ENCODE measurements at places on chromosomes 2 and 18. TPM values are rescaled to one million over a fixed set of nuclear protein-coding genes. Genes with fewer than 3 reads are reported as not detected.

GRCh38 chr2:159029936-159030335, 61.5 kb downstream of the TANC1 start:
- H3K4me1 ChIP-seq: peaks cover 24% of the 10 kb centered on the region
- H3K4me3 ChIP-seq: no peak overlapping the region
- no peak overlapping the region for H3K27ac ChIP-seq
- no peaks in the 10 kb centered on the region for H3K27me3 ChIP-seq
- no peak for DNase-seq

DNA sequence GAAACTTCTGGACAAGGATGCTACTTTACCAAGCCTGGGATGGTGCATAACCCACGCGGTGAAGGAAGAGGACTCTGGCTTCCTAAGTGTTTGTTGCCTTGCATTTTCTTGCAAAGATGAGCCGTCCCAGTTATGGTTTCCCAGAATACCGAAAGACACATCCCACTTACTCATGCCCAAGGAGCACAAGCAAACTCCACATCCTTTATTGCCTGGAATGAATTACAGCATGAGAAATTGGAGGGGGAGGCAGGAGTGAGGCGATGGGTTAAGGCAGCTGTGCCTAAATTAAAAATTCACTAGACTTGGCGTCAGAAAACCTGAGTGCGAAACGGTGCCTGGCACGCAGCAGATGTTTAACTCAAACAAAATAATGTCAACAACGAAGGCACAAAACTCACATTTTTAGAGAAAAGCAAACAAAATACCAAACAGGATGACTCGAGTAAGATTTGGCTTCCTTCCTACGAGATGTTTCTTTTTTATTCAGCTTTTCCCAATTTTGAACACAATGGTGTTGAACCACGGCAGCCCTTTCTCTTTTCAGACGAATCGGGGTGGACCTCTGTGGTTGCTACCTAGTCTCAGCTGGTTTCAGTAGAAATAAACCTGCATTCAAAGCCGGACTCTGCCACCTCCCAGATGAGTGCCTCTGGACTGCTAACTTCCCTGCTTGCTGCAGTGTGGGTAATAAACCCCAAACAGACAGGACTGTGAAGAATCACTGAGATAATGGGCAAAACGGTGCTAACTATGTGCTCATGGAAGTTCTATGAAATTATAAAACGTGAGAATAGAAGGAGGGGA, 100.3 kb upstream of the NCK2 start:
- peaks cover 43% of the 10 kb centered on the region for H3K27me3 ChIP-seq
- H3K36me3 ChIP-seq: no peaks in the 10 kb centered on the region
- DNase-seq: no peak
- no peak overlapping the region for H3K27ac ChIP-seq
- no peaks in the 10 kb centered on the region for H3K4me1 ChIP-seq
- no peak overlapping the region for H3K4me3 ChIP-seq

DNA sequence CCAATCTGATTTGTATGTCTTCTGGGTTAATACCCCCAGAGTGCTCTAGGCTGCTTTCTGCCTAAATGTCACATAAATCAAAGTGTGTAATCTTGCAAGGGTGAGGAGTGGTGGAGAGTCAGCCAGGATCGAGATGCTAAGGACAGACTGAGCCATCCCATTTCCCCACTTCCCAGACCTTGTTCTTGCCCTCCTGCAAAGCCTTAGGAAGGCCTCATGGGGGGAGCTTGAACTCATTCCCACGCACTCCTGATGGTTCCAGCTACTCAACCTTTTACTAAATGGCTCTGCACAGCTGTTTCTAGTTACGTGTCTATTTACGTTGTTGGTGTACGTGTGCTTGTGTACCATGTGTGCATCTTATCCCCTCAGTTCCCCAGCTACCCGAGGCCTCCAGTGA, 423.6 kb upstream of the TNP1 start:
- no peak for DNase-seq
- H3K27me3 ChIP-seq: peaks cover 3% of the 10 kb centered on the region
- H3K4me1 ChIP-seq: no peaks in the 10 kb centered on the region
- no peak overlapping the region for H3K4me3 ChIP-seq
- H3K27ac ChIP-seq: no peak overlapping the region

GRCh38 chr2:33316328-33316727, 160.1 kb upstream of the RASGRP3 start:
- no peaks in the 10 kb centered on the region for H3K27me3 ChIP-seq
- H3K27ac ChIP-seq: no peak overlapping the region
- H3K4me3 ChIP-seq: no peak overlapping the region
- no peak for DNase-seq
- H3K36me3 ChIP-seq: no peaks in the 10 kb centered on the region

- no peaks in the 10 kb centered on the region for H3K27me3 ChIP-seq
- no peak for DNase-seq
- H3K36me3 ChIP-seq: no peaks in the 10 kb centered on the region
- peaks cover 37% of the 10 kb centered on the region for H3K4me1 ChIP-seq
- no peak overlapping the region for H3K4me3 ChIP-seq
Observed at GRCh38 chr2:113217455-113218282, 43.9 kb downstream of the PSD4 start.

DNA sequence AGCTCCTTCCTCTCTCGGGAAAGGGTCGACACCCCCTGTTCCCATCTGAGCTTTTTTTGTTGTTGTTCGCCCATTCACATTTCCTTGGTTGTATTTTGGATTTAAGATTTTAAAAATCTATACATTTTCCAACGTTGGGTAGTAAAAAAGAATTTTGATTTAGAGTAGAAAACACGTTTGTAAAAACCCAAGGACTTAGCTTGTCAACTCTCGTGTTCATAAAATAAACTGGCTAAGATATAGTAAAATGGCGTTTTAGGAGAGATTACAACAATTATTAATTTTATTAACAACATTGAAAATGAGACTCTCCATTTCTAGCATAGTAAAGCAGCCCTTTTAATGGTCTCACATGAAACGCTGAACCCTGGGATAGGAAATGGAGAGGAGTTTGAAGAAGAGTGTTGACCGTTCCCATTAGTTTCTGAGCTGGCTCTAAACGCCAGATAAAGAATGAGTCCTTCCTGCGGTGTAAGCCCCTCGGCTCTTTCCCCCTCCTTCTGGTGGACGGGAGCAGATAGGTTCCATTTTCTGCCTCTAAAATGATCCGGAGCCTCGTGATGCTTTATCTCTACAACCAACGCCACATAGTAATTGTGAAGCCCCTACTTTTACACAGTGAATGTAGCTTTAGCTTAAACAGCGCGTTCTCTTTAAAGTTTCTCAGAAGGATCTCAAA, 24.0 kb upstream of the ZNF516 start:
- no peak overlapping the region for H3K27ac ChIP-seq
- DNase-seq: no peak
- H3K27me3 ChIP-seq: no peaks in the 10 kb centered on the region
- H3K4me1 ChIP-seq: no peaks in the 10 kb centered on the region

DNA sequence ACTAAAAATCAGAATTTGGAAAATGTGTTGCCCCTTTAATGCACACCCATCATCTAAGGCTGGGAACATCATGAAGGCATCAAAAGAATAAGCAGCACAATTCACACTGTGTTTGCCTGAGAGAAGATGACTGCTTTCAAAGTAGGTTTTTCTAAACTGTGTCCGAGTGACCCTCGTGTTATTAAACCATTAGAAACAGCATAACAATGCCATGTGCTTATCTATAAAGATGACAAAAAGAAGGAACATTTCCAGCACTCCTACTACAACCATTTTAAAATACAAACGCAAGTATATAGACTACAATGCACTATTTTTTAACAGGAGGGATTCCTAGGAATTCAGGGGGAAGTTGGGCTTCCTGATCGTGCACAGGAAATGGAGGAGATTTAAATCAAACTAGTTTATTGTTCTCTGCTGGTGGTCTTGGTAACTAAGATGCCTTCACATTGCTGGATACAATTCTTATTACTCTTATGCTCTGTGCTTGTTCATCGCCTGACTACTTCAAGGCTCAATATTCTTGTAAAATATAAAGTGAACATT, 305.9 kb upstream of the CCDC68 start:
- no peak overlapping the region for H3K27ac ChIP-seq
- DNase-seq: no peak
- no peak overlapping the region for H3K4me3 ChIP-seq

BOLL gene
- not detected for total RNA-seq

LRRC30 gene
- not detected for total RNA-seq
